Activated CD8-positive, alpha-beta memory T cell treated with anti-CD3 and anti-CD28 coated beads for 1 hour (primary cell): ENCODE measurements at places on chromosomes 5 and 9.

DNA sequence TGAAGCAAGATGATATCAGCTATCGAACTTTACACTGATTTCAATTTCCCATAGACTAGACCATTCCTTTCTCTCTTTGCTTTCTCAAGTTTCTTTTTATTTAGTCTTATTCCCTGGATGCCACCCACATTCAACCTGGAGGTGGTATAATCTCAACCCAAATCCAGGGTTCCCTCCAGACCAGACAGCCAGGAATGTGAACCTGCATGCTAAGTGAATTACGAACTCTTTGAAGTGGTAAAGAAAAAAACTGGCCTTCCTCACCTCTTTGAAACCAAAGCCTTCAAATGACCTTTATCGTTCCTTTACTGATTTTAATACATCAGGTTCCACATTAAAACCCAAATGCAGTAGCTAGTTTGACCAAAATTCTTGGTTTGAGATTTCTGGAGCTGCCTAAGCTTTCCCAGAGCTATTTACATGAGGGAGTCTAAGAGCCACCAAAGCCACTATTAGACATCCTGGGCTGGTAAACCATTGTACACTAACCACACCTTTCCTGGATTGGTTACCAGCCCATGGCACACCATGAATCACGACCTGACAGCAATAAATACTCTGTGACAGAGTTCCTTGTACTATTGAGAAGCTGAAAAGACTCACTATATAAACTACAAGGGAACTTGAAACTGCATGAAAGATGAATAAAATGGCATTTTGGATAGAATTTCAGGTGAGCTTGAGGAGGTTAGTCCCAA lies 323.7 kb downstream of the ADAMTS6 start:
- DNase-seq, result no peak

- DNase-seq, result no peak
These were observed 2.0 kb downstream of the NIPBL start for GRCh38 chr5:36878392-36879082.

DNA sequence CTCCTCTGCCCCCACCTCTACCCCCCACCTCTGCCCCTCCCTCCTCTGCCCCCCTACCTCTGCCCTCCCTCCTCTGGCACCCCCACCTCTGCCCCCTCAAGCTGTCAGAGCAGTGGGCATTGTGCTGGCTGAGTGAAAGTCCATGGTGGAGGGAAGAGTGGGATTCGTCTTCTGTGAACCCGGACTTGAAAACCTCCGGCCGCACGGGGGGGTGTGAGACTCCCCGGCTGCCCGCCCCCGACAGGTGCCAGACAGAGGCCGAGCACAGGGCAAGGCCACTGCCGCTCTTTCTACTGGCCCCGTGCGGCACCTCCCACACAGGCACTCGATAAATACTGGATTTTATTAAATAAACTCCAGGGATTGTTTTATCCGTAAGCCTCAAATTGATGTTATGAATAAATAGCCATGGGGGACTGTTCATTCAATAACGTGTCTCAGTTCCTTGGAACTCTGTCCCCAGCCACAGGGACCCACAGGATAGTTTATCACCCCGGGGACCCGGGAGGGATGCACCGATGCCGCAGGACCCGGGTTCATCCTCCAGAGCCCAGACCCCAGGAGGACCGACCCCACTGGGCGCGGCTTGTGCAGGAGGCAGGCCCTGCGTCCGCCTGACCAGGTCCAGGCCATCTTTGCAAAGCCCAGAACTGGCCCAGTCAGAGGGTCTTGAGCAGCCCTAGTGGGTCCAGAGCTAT lies 2.6 kb upstream of the QRFP start:
- no peak for DNase-seq

GRCh38 chr5:115423541-115423940 lies 121.0 kb downstream of the FEM1C start:
- DNase-seq, result no peak

- DNase-seq, result no peak
These were observed 53.8 kb upstream of the CLINT1 start for GRCh38 chr5:157912621-157913325.

DNA sequence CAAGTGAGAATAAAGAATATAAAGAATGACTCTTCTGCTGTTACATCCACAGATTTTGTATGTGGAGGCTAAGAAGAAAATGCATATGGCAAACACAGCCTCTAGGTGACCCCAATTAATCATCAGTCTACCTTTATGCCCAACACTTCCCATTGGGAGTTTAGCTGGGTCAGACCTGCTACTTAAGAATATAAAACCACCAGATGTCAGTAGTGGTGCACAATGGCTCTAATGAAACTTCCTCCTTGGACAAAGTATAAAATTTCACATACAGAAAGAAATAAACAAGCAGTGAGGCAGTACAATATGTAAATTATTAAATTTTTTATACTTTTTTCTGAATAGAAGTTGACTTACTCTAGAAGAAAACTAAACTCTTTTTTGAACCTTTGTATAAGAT lies 539.9 kb downstream of the BRINP1 start:
- no peak for DNase-seq

- no peak for DNase-seq
These were observed 31.2 kb upstream of the NDUFB6 start for GRCh38 chr9:32603914-32604852.

DNA sequence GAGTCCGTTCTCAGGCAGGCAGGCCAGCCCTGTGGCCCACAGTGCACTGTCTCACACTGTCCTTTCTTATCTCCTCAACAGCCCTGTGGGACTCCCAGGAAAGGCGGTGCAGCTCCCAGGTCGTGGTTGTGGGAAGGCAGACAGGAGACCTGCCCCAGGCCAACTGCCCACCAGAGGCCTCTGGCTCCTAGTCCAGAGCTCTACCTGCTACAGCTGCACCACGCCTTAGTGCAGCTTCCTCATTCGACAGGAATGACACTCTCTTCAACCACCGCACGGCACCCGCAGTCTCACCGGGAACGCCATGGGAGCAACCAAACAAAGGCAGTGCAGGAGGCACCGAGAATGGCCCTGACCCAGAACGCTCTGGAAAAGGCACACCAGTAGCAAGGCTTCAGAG lies 25.3 kb downstream of the CAMSAP1 start:
- DNase-seq, result no peak

GRCh38 chr5:74766418-74766848 lies 484 bp downstream of the GFM2 start:
- DNase-seq, result no peak

- no peak for DNase-seq
These were observed 8.7 kb downstream of the TAS2R1 start for GRCh38 chr5:9621379-9621903.

- DNase-seq, result no peak
These were observed 75.9 kb downstream of the NFIB start for GRCh38 chr9:14238079-14238478.

GRCh38 chr9:137070906-137071275 lies 534 bp upstream of the SAPCD2 start:
- no peak for DNase-seq

DNA sequence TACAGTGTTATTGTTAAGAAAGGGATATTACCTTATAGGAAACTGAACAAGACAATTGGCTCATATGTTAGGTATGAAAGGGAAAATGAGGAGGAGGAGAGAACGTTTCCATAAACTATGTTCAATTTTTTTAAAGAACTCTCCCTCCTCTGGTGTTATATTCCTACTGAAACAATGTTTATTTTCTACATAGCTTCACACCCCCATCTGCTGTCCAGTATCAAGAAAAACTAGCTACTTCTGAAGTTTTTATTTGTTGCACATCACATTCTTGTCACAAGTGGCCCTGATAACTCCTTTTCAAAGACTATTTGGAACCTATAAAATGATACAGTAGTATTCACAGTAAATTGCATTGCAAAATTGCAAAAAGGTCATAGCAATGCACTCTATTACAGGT lies 223.4 kb upstream of the FAM174A start:
- no peak for DNase-seq

- DNase-seq, result no peak
These were observed 4.4 kb downstream of the ABL1 start for GRCh38 chr9:130839132-130840111.

GRCh38 chr5:83577036-83577636 lies 105.6 kb downstream of the VCAN start:
- DNase-seq, result no peak

GRCh38 chr5:137344021-137344420 lies 155.1 kb downstream of the SPOCK1 start:
- DNase-seq, result no peak

DNA sequence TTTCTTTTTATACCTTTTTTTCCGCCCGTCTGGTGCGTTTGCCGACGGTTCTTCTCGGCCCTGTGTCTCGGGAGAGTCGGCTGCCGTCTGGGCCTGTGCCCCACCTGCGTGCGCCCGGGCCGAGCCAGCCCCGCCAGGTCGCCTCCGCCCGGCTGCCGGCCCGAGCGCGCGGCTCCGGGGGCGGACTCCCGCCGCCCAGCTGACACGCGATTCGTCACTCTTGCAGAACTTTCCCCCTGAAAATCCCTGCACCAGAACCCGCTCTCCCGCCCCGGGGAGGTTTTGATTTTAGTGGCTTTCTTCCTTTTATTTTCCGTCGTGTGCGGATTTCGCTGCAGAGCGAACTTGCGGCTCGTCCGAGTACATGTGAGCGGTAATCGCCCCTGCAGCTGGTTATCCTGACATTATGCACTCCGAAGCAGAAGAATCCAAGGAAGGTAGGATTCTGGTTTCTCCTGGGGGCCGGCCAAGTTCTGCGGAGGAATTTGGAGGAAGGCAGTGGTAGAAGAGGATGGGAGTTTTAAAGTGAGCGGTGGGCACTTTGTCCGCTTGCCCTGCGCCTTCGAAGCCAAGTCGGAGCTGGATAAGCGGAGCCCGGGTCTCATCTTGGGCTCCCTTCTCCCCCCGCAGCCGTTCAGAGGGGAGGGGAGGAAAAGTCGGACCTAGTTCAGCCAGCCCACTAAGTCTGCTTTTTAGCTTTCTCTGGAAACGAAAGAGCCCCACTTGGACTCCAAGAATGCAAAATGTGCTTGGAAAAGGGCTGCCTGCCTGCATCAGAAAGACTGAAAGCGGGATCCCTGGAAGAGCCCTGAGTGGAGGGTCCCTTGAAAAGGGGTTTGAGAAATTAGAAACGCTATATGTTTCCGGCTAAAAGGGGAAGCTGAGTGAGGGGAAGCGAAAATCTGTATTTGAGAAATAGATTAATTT lies at the start of gene TNFAIP8:
Gene TNFAIP8, plus strand, starts transcription at position 335 of the 927 bp plus-strand sequence. Its CDS starts 72 bp downstream, at position 407.
- DNase-seq, result peak; percentile 21

DNA sequence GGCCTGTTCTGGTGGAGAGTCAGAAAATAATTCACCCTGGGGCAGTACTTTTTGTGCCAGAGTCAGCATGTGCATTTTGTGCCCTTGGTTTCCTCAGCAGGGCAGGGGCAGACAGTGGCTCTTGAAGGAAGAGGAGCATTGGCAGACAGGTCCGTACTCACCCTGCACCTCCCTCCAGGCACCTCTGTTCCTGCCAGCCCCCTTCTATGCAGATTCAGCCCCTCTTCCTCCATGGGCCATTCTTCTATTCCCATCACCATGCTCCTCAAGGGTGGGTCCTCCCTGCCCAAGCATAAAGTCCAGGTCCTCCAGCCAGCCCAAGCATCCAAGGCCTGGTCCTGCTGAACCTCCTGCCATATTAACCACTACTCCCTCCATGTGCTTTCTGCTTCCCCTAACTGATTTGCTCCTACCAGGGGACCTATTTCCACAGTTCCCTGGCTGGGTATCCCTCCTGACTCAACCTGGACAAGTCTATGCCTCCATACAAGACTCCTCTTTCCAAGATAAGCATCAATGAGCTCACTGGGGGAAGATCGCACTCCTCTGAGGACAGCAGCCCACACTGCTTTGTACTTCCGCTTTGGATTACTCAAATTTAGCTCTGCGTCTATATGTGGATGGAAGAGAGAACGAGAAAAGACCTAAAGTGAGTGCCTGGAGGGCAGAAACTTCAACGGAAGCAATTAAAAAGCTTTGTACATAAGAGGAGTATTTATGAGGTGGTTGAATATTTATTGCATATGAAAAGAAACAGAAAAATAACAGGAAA lies 9.3 kb upstream of the ACSL6 start:
- no peak for DNase-seq

- no peak for DNase-seq
These were observed 5.1 kb upstream of the DCAF12 start for GRCh38 chr9:34131571-34131970.

- no peak for DNase-seq
These were observed 33.5 kb downstream of the TLX3 start for GRCh38 chr5:171342362-171343111.

GRCh38 chr9:103203172-103203571 lies 208.0 kb downstream of the CYLC2 start:
- no peak for DNase-seq

GRCh38 chr5:73160239-73160671 lies 12.7 kb upstream of the TMEM174 start:
- no peak for DNase-seq
